Activated gamma-delta T cell treated with Interleukin-2 at 50 U/mL for 16 hours (primary cell): ENCODE measurements at places on chromosomes 7 and 10.
A peak's percentile ranks its signal among the peaks of the same experiment; 100 is the strongest.

- peak; percentile 24 for DNase-seq
These were observed 64.0 kb downstream of the RASGEF1A start for GRCh38 chr10:43202657-43203447.

DNA sequence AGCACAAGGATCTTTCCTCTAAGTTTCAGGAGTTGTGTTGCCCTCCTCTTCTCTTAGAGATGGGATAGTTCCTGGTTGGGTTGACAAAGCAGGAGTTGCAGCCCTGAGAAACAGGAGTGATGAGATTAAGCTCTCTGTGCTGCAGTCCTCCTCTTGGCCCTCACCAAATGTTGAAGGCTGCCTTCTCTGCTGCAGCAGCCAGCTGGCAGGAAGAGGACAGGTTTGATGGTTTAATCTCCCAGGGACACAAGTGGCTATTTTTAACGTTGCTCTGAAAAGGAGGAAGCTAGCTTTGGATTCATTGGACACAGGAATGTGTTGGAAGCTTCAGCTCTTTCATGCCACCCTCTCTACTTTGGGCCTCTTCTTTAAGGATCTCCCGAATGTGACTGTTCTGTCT, 9.4 kb downstream of the STRIP2 start:
- DNase-seq, result no peak

GRCh38 chr7:27839099-27839498, 99.1 kb downstream of the TAX1BP1 start:
- no peak for DNase-seq

DNA sequence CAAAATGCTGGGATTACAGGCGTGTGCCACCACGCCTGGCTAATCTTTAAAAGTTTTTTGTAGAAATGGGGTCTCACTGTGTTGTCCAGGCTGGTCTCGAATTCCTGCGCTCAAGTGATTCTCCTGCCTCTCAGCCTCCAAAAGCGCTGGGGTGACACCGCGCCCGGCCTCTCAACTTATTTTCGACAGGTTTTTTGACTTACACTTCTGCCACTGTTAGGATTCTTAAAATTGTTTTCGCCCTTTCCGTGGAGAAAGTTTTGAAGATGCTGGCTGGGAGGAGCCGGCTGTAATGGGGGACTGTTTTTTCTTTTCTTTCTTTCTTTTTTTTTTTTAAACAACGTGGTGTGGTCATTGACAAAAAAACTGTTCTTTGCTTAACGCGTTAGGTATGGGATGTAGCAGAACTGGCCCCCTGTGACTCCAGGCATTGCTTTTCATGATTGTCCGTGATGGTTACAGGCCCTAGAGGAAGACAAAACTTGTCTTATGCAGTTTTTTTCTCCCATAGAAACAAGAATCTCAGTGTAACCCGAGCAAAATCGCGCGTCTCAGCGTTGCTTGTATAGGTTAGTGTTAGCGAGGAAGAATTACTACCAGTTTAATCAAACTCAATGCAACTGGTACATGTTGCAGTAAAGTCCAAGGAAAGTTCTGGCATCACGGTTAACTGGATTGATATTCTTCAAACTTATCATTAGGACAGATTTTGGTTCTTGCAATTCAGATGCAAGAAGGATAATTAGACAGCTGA, 72.2 kb downstream of the DAGLB start:
- DNase-seq, result peak; percentile 14

DNA sequence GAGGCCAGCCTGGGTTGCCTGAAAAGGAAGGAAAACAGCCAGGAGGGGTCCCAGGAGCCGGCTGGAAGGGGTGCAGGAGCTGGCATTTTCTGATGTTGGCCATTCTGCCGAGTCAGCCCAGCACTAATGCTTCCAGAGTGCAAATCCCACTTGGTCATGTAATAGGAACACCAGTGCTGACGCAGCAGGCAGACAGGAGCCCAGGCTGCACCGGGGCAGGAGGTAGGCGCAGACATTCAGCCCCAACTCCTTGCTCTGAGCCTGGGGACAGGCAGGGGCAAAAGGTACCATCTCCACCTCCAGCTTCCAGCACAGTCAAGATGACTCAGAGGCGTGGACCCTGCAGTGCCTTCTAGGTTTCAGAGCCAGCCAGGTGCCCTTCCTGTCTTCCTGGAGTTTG, 10.2 kb upstream of the YWHAG start:
- no peak for DNase-seq

DNA sequence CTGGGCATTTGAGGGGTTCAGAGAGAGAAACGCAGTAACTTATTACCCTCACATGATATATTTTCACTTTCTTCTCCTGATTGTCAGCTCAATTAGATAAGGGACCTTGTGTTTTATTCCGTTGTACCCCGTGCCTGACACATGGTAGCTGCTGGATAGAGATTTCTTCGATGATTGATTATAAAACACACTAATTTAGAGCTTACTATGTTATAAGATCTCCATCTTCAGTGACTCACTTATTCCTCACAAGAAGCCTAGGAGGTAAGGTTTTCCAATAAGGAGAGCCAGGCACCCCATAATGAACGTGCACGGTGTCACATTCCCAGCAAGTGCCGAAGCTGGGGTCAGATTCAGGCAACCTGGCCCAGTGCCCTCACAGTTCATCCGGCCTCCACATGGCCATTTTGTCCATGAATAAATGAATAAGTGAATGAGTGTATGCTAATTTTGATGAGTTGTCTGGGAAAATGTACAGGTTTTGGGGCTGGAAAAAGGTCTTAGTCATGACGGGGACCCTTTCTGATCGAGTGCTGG, 138.1 kb upstream of the CDCA7L start:
- DNase-seq, result no peak

DNA sequence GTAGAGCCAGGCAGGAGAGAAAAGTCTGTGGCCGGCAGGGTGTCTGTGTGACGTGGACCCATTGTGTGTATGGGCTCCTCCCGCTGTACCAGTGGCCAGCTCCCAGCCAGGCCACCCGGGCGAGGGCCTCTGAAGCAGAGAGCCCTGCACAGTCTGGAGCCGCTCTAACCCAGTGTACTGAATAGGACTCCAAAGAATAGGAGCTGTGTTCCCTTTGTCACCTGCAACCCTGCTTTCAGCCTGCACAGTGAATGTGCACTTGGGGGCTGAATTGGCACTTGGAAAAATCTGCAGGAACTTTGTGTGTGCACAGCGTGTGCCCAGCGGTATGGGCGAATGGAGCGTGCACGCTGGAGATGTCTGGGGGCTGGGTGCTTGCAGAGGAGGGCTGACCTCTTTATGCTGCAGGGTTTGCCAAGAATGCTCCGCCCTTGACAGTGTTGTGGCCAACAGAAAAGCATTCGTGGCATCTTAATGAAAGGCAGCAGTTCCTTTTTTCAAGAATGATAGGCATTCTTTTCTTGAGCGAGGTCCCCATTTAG, 216.2 kb downstream of the AUTS2 start:
- DNase-seq, result no peak

- no peak for DNase-seq
These were observed 122.5 kb downstream of the RELN start for GRCh38 chr7:103866919-103867318.

DNA sequence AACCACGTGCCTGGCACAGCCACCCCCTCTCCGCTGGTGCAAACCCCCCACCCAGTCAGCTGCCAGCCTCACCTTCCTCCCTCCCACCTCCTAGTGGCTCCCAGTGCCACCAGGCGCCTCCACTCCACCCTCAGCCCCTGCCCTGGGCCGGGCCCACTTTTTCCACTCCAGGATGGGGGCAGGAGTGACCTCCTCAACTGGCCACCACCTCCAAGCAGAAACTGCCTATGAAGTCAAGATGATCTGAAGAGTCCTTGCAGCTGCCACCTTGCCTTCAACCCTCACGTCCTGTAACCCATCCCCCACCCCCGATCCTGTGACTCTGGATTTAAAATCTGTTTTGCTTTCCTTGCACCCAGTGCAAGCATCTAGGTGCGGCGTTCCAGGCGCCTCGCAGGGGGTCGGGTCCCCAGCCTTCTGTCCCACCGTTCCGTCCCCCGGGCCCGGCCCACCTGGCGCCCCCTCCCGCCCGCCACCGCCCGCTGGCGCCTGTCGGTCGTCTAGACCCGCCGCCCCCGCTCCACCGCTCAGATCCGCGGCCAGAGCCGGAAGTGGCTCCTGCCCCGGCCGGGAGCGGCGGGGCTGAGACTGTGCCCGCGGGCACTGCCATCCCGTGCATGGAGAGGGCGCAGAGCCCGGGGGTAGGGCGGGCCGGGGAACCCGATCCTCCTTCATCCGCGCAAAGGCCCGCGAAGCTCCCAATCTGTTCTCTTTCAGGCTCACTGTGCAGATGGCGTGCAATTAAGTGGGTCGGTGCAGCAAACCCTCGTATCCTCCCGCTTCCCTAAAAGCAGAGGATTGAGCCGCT, 51.2 kb upstream of the GTF2I start:
- peak; percentile 33 for DNase-seq

GRCh38 chr10:1345368-1345767, 289.2 kb downstream of the WDR37 start:
- DNase-seq, result no peak

GRCh38 chr10:43204943-43205671, 61.8 kb downstream of the RASGEF1A start:
- peak; percentile 45 for DNase-seq

GRCh38 chr10:128263891-128264688, 137.9 kb upstream of the MKI67 start:
- peak; percentile 45 for DNase-seq

- no peak for DNase-seq
These were observed 183.1 kb upstream of the HDAC9 start for GRCh38 chr7:18312482-18312881.

GRCh38 chr7:48786951-48787350, 137.4 kb upstream of the CDC14C start:
- no peak for DNase-seq

DNA sequence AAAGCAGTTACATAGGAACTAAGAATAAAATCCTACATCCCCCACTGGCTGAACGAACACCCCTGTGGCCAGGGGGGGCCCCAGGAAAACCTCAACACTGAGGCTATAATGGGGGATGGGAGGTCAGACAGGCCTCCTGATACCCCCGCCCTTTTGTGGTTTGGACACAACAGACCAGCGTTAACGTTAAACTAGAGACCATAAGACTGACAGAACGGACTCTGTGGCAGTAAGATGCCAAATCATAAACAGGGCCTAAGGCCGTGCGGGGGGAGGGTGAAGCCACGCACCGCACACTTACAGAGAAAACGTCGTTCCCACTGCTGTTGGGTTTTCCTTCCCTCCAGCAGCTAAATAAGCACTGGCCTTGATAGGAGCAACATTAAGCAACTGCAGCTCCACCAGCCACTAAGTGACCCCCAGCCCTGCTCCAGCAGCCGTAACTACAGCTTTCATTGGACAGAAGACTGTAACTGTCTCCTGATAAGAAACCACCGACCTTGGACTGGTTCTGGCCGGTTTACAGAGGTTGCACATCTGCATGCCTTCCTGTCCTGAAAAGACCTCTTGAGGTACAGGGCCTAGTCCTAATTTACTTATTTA, 3.4 kb upstream of the PPP2R2D start:
- no peak for DNase-seq

DNA sequence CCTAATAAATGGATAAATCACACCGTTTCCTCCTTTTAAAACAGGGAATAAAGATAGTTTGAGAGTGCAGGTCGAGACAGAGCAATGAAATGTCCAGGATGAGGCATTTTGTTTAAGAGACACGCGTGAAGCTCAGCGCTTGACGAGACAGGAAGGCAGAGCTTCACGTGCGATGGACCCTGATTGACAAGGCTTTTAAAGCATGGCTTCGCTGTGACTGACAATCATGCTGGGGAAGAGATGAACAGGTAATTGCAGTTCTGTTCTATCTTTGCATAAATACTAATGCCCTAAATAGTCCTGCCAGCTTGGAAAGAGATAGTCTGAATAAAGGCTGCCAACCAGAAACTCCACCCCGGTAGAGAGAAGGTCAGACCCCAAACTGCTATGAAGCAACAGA, 442.3 kb upstream of the PFKP start:
- no peak for DNase-seq

GRCh38 chr10:132332433-132332754, 401 bp downstream of the LRRC27 start:
- no peak for DNase-seq

DNA sequence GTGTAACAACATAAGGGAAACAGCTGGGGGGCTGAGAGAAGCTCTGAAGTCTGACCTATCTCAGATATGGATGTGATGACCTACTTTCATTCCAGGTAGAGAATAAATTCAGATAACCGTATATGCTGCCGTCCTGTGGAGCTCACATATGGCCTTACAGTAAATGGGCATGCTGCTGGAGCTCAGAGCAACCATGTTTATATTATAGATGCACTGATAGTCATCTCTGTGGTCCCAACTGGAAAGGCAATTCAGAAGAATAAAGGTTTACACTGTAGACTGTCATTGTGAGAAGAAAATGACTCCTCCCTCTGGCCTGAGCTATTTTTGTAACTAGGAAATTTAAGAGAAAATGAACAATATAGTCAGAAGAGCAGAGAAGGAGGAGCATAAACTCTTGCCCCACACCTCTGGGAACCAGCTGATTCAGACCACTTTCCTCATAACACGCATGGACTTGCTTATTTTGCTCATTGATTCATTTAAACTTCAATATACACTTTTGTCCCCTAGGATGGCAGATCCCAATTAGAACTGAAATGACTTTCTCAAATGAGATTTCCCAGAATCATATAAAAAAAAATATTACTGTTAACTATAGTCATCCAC, 69.9 kb upstream of the NXPH1 start:
- no peak for DNase-seq

GRCh38 chr7:25167262-25167843, 42.3 kb upstream of the CYCS start:
- DNase-seq, result no peak

DNA sequence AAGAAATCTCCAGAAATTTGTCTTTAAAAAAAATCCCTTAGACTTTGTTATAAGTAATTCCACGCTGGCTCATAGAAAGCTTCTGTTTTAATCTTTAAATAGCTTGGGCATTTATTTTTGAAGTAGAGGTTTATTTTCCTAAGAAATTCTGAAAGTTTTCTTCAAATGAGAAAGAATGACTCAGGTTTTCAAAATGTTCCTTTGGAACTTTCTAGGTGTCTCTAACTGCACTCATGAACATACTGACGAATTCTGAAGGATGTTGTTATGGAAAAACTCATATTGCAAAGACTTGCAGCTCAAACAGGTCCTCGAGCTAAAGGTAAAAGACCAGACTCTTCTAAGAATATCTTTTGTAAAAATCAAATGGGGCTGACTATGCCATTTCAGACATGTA, 10.7 kb downstream of the DGKI start:
- no peak for DNase-seq

GRCh38 chr10:83801983-83802382, 337.3 kb upstream of the GHITM start:
- no peak for DNase-seq

DNA sequence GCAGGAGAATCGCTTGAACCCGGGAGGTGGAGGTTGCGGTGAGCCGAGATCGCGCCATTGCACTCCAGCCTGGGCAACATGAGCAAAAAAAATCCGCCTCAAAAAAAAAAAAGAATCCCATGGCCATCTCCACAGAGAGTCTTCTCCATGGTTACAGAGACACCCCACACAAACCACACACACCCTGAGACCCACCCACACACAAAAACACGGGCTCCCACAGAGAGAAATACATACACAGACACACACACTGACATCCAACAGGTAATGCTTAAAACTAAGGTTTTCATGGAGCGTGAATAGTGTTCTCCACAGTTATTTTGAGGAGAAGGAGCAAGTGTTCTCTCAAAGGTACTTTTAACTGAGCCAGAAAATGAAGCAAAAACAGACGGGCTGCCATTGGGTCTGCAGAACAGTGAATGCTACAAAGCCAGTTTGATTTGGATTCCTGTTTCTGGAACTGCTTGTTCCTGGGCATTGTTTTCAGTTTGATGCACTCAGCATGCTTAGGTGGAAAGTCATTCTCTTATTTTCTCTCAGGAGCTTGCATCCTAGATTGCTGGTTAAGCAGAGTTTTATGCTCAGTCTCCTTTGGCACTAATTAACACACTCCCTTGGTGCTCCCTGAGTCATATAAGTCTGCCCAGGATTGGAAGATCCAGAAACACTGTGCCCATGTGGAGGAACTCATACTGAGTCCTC, 15.4 kb downstream of the AHCYL2 start:
- no peak for DNase-seq
